Transverse colon (tissue), 4 donors: ENCODE measurements at places on chromosomes 13 and 19.

- DNase-seq, result no peak
- H3K27me3 ChIP-seq, result no peaks in the 10 kb centered on the region
- H3K36me3 ChIP-seq, result no peaks in the 10 kb centered on the region
- no peak overlapping the region for H3K4me3 ChIP-seq
Measured at GRCh38 chr13:34591900-34592529, 350.1 kb upstream of the NBEA start.

DNA sequence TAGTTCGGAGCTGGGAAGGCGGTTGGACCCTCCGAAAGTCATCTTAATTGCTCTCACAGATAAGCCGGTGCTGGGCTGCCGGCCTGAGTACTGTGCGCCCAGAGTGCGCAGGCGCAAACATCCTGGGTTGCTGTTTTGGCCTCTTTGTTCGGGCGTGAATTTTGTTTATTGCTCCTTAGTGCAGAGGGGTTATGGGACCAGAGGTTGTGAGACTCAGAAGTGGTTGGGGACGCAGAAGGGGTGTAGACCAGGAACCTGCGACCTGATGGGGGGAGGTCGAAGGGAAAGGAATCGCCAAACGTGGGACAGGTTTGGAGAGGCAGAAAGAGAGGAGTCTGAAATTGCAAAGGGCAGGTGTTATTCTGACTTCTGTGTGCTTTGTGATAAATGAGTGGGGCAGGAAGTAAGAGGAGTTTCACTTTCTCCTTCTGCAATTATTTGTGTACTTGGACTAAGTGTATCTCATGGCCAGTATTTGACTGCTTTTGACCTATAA, 607 bp upstream of the ZNF566 start:
- H3K27me3 ChIP-seq, result no peaks in the 10 kb centered on the region
- DNase-seq, result peak; percentile 83
- peak overlapping the region; percentile 77 for H3K4me3 ChIP-seq
- peak overlapping the region; percentile 96 for H3K27ac ChIP-seq

- H3K27ac ChIP-seq, result no peak overlapping the region
- no peaks in the 10 kb centered on the region for H3K27me3 ChIP-seq
- H3K4me1 ChIP-seq, result peaks cover 6% of the 10 kb centered on the region
Measured at GRCh38 chr19:47694466-47695273, 18.6 kb upstream of the EHD2 start.

DNA sequence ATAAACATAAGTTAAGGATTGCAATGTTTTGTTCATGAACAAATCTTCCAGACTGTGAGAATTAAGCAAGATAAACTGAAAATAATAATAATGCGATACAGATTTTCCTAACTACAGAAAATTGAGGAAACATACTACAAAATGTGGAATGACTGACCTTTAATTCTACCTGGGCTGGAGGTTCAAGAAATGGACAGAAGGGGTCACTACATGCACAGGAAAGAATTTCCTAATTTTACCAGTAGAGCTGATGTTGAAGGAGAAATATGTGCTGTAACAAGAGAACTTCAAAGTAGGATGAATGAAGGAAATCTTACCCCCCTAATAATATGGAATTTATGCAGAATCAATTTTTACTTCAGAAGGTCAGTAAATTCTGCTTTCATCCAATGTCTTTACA, 62.3 kb downstream of the ZNF627 start:
- H3K4me1 ChIP-seq, result peaks cover 4% of the 10 kb centered on the region
- no peaks in the 10 kb centered on the region for H3K36me3 ChIP-seq
- no peak for DNase-seq
- no peak overlapping the region for H3K4me3 ChIP-seq
- no peak overlapping the region for H3K27ac ChIP-seq

GRCh38 chr13:23889615-23890607, 711 bp upstream of the MIPEP start:
- peak overlapping the region; percentile 92 for H3K27ac ChIP-seq
- H3K4me3 ChIP-seq, result peak overlapping the region; percentile 82
- no peaks in the 10 kb centered on the region for H3K27me3 ChIP-seq
- no peak for DNase-seq

DNA sequence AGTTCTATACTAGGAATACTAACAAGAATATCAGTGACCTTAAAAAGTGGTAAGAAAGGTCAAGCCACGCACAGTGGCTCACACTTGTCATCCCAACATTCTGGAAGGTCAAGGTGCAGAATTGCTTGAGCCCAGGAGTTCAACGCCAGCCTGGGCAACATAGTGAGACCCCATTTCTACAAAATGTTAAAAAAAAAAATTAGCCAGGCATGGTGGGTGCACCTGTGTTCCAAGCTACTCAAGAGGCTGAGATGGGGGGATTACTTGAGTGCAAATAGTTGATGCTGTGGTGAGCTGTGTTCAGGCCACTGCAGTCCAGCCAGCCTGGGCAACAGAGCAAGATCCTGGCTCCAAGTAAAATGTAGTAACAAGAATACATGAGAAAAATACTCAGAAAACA, 61.8 kb downstream of the PCDH9 start:
- H3K27me3 ChIP-seq, result no peaks in the 10 kb centered on the region
- H3K36me3 ChIP-seq, result no peaks in the 10 kb centered on the region
- no peaks in the 10 kb centered on the region for H3K4me1 ChIP-seq
- H3K27ac ChIP-seq, result no peak overlapping the region
- H3K4me3 ChIP-seq, result no peak overlapping the region
